Mesenchymal stem cell (in vitro differentiated cells and primary cell): ENCODE measurements at places on chromosomes 2 and 18.

DNA sequence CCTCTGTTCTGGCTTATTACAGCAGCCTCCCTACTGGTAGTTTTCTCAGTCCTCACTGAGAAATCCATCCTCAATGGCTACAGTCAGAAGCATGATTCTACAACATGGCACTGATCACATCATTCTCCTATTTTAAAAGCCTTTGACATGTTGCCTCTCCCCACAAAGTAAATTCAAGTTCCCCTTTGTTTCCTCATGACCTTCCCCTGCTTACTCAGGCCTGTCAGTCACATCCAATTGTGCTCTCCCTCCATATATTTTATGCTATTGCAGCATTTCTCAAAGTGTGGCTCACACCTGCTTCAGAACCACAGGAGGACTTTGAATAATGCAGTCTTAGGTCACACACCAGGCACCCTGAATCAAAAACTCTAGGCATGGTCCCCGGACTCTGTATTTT lies 124.6 kb downstream of the SPOPL start:
- no peak for DNase-seq

DNA sequence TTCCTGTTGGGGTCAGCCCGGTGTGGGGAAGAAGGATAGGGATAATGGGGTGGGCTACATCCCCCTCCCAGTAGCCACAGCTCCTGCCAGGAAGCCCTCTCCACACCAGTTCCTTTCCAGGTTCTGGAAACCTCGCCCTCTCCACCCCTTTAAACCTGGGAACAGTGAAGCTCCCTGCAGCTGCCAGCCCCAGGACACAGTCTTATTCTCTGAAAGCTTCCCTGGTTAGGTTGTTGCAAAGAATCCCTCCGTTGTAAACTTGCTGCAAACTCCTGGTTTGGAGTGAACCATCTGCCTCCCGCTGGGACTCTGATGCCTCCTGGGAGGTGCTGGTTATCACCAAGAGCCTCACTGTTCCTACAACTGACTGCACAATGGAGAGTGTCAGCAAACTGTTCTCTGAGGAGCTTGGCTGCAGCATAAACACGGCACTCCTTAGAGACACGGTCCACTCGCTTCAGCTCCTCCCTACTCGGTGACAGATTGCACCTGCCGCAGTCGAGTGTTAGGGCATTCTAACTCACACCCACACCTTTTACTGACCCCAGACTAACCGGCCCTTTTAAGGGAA lies 261.8 kb upstream of the RAB6C start:
- no peak for DNase-seq

DNA sequence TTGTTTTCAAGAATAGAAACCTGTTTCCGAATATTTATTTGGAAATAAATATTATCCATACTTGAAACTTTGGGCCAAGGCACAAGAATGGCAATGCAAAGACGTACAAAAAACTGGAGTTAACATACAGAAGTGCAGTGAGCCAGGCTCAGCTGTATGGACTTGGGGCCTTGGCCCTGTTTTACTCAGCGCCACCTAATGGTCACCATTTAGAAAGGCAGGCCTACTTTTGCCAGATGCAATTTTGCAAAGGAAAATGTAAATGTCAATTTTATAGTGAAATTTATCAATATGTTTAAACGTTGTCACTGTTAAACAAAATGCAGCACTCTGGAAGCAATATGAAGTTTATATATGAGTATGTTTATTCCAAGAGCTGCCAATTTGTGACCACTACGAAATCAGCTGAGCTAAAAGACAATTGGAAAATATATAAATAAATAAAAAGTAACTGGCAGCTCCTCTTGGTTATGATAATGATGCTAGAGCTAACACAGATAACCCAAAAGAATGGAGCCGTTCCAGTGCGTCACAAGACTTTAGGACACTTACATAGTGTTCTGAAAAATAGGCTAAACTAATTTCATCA lies 155.0 kb downstream of the ARHGAP15 start:
- peak; percentile 48 for DNase-seq

GRCh38 chr2:136247204-136247950 lies 129.4 kb upstream of the CXCR4 start:
- DNase-seq, result no peak

DNA sequence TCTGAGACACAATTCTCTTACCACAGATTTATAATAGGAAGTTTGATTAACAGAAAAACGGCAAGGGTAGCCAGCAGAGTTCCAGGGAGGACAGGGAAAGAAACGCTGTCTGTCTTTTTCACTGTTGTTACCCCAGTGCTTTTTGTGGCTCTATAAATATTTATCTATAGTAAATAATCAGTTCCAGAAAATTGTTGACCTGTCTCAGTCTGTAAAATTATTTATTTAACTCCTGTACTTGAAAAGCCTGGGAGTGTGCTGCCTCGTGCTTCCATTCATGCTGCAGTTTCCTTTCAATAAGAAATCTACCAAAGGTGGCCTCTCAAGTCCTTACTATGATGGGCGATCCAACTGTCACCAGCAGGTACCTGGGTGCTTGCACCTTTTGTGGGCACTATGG lies 102.9 kb downstream of the ETAA1 start:
- DNase-seq, result no peak

GRCh38 chr2:154226931-154227330 lies 355.2 kb downstream of the GALNT13 start:
- DNase-seq, result no peak

DNA sequence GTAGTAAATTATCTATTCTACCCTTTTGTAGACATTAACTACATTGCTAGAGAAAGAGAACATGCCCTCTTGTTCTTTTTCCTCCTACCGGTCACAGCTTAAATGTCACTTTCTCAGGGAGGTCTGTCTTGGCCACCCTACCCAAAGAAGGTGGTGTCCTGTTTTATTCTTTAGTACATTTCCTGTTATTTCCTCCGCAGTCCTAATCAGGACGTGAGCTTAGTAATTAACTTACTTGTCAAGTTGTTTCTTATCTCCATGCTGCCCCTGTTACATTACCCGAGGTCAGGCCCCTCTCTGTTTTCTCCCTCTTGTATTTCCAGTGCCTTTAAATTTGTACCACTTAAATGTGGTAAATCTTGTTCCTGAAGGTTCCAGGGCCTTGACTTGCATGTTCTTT lies 73.7 kb upstream of the RMDN2 start:
- DNase-seq, result no peak

GRCh38 chr2:11684894-11685460 lies 15.0 kb upstream of the NTSR2 start:
- DNase-seq, result no peak

GRCh38 chr18:34049511-34049910 lies 175.2 kb downstream of the NOL4 start:
- DNase-seq, result no peak

DNA sequence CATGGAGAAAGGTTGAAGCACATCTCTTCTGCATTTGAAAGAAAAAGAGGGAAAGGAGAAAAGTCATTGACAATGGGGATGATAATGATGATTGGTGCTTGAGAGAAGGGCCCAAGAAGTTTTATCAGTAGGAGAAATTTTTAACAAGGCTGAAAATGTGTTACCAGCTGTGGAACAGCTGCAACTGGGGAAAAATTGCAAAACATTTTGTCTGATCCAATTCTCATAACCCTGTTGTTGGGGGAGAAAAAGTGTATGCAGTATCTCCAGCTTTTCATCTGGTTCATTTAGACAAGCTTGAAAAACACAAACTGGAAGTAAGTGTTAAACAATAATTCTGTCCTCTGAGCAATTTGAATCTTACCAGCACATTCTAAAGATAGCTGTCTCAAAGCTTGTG lies 92.7 kb downstream of the CSRNP3 start:
- DNase-seq, result no peak

- no peak for DNase-seq
These were observed 56.2 kb upstream of the RMDN2 start for GRCh38 chr2:37868866-37869265.

GRCh38 chr18:76687304-76687962 lies 134.9 kb upstream of the ZNF236 start:
- DNase-seq, result peak; percentile 28

- peak; percentile 56 for DNase-seq
These were observed 40.4 kb upstream of the RASGRP3 start for GRCh38 chr2:33436083-33436482.

- no peak for DNase-seq
These were observed 17.3 kb downstream of the PTPN18 start for GRCh38 chr2:130372833-130373807.

DNA sequence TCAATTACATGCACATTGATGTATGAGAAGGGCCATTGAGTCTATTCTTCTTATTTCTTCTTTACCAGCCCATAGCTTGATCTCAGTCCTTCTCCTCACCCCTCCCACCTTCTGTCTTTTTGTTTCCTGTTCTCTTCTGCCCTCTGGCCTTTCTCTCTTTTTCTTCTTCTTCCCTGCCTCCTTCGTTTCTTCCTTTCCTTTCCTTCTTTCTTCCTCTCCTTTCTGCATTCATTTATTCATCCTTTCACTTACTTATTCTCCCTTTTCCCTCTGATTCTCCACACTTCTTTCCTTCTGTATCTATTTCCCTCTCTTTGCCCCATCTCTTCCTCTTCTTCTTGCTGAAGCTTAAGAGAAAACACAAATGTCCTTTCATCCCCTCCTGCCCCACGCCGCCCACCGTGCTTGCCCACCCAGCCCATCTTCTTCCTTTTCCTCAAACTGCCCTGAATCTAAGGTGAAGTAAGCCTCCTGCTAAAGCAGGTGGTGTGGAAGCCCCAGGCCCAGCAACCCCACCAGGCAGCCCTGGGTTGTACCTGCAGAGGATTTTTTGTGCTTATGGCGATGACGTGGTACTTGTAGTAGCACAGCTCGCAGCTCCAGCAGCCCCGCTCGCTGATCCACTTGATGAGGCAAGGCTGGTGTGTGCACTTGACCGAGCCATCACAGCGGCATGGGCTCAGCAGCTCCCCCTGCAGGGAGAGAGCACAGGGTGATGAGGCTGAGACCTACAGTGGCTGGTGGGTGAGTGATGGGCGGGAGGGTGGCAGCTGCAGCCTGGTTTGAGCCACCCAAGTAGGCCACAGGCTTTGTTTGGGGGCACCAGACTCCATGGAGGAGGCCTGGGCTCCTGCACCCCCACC lies 89.0 kb downstream of the MARCHF4 start:
- no peak for DNase-seq

DNA sequence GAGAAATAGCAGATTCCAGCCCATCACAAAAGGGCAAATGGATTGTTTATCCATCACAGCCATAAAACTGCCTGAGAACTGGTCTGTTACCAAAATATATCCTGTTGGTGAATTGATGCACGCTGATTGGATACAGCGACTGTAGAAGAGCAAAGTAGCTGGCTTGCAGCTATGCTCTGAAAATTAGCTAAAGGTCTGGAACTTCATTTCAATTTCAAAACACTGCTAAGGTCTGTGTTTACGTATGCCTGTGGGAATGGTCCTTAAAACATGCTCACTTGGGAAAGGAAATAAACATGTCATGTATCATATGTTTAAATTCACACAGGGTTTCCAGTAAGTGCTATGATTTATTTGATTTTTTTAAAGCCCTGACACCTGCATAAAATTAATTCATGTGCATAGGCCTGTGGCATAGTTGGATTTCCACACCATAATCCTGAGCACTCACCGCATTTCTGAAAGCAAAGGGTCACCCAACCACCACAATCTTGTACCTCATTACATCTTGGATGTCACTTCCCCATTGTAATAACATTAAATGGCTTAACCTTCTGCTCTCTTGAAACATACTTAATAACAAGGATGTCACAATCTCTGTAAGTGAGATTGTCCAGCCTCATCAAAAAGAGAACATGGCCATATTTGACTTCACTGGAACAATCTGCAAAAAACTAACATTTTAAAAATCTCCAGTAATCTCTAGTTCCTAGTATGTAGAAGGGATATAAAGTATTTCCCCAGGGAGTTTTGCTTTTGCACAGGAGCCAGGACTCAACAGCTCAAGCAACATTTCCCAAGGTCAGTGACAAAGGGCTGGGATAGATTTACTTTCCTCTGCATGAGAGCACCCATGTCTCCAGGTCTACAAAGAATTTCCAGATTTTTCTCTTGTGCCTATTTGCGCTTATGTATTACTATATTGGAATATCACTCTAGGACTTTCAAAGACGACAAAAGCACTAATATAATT lies 109.8 kb downstream of the FARSB start:
- DNase-seq, result peak; percentile 82

GRCh38 chr2:12119841-12120240 lies 373.4 kb downstream of the LPIN1 start:
- peak; percentile 28 for DNase-seq

DNA sequence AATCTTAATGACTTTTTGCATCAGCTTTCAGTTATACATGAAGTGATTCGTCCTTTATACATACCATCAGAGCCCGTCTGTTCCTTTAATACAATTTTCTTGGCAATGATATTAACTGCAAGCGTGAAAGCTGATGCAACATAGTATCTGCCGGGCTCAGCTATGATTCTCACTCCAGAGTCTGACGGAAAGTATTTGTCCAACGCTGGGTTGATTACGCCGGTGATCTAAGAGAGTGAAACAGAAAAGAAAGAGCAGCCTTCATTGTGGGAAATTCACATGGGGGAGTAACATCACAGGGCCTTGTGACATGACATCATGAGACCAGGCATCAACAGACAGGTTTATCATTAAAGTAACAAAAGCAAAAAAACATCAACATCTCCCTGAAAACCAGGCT lies 6.2 kb downstream of the ODC1 start:
- DNase-seq, result no peak

DNA sequence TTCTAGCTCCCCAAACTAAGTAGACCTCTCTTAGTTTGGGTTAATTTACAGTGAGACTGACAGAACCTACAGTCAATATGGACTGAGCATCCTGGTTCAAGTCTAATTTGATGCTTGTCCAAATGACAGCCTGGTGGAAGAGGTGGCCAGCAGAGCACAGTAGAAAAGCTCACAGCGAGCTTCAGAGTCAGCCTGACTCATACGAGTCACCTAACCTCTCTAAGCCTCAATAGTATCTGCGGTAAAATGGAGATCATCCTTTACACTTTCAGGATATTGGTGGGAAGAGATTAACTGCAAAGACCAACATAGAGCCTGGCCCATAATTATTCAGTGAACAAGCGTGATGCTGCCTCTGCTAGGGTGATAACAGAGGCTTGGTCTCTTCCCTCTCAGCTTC lies 54.5 kb downstream of the DOCK10 start:
- DNase-seq, result no peak

- peak; percentile 44 for DNase-seq
These were observed 89.4 kb upstream of the MAP2 start for GRCh38 chr2:209334188-209335017.

GRCh38 chr2:168594778-168595177 lies 138.7 kb downstream of the CERS6 start:
- no peak for DNase-seq

- DNase-seq, result peak; percentile 30
These were observed 9.1 kb upstream of the MYO5B start for GRCh38 chr18:50203801-50204604.

- DNase-seq, result no peak
These were observed 223.5 kb downstream of the NDUFA10 start for GRCh38 chr2:239801404-239802184.

- peak; percentile 95 for DNase-seq
These were observed 98.9 kb upstream of the CYP1B1 start for GRCh38 chr2:38174646-38175423.
